ENCODE measurements at places on chromosomes 3 and 15.

- no peak for DNase-seq
Measured at GRCh38 chr3:36730966-36731365, 33.4 kb downstream of the DCLK3 start.

- DNase-seq = no peak
Measured at GRCh38 chr15:63948436-63948835, 97.8 kb downstream of the DAPK2 start.

GRCh38 chr3:53970661-53971060, 79.0 kb upstream of the SELENOK start:
- DNase-seq = no peak

- no peak for DNase-seq
Measured at GRCh38 chr3:194939532-194939909, 253.8 kb downstream of the FAM43A start.

DNA sequence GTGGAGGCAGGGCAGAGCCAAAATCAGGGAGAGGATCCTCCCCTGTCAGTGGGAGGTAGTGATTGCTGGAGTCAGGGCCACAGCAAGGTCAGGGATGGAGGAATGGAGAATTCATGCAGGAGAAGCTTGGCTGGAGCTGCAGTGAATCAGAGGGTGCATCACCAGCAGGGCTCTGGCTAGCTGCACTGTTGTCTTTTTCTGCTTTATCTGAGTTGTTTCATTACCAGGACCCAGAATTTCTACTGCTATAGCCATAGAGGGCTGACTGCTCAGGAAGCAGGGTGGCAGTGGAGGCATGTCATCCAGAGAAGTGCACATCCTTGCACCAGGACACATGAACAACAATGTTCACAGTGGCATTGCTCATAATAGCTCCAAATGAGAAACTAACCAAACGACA, 113.5 kb upstream of the GALNT15 start:
- no peak for DNase-seq

DNA sequence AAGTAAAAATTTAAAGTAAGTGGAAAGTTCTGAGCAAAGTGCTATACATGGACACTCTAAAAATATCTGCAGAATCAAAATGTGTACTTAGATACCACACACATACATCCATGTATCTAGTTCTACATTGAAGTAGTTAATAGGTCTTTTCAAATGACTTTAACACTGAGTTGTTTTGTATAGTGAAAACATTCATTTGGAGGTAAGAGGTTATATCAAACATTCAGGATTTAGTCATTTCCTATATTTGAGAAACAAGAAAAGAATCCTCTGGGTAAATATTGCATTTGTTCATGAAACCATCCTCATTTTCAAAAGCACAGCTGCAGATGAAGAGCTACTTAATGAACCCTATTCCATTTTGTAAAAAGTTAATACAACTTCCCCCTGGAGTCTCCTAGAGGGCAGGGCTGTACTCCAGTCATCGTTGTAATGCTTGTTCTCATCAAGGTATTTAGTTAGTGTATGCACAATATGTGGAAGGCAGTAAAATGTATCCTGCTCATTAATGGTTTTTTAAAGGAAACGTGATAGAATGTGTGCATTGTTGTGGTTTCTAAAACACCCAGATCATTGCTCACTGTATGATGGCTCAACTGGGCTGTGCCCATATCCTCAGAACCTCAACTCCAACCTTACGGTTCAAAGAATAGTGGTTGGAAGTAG, 26.2 kb downstream of the ARPP21 start:
- no peak for DNase-seq

DNA sequence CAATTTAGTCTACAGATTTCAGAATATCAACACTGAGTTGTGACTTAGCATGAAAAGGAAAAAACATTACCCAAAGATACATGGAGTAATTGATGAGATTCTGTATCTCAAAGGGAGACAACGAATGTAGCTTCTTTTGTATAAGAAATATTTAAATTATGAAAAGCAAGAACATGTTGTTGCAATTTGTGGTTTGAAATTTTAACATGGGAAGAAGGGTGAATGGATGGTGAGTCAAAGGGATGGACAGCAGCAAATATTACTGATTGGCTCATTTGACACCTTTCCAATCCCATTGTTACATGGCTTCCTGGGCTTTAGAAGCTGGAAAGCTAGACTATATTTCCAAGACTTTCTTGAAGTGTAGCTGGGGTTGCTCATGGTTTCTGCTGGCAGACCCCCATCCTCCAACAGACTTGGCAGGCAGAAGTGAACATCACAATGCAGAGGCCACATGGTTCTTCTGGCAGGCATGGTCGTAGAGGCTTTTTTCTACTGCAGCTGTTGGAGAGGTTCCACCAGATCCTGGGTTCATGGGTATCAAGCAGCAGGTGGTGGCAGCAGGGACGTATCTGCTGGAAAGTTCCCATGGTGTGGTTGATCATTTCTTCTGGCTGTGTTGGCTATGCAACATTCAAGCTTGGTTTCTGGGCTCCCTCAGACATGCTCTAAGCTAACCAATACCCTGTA, 47.2 kb upstream of the KPNA4 start:
- no peak for DNase-seq

GRCh38 chr15:88564741-88565140, 18.3 kb upstream of the DET1 start:
- DNase-seq = no peak

DNA sequence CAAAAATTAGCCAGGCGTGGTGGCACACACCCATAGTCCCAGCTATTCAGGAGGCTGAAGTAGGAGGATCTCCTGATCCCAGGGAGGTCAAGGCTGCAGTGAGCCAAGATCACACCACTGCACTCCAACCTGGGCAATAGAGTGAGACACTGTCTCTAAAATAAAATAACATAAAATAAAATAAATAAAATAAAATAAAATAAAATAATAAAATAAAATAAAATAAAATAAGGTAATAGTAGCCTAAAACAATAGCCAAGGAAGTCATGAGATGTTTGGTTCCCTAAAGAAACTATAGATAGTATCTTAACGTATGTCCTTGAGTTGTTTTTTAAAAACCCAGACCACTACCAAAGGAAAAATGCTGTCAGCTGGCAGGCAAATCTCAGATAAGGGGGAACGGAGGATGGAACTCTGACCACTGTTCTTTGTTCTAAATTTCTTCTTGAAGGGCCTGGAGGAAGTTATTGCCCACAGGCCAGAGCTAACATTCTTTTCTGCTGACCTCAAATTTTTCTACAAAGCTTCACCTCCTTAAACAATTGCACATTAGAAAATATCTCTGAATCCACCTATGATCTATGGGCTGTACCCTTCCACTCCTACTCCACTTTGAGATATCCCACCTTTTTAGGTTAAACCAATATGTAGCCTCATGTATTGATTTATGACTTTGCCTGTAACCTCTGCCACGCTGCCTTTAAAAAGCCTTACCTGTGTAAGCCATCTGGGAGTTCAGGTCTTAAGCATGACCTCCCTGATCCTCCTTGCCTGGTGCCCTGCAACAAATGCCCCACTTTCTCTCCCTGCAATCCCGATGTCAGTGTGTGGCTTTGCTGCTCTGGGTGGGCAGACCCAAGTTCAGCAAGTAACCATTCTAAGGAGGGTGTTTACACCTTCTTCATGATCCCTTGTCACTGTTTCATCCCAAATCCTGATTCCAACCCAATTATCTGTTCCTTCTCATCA, 126.2 kb upstream of the BHLHE40 start:
- DNase-seq = no peak

DNA sequence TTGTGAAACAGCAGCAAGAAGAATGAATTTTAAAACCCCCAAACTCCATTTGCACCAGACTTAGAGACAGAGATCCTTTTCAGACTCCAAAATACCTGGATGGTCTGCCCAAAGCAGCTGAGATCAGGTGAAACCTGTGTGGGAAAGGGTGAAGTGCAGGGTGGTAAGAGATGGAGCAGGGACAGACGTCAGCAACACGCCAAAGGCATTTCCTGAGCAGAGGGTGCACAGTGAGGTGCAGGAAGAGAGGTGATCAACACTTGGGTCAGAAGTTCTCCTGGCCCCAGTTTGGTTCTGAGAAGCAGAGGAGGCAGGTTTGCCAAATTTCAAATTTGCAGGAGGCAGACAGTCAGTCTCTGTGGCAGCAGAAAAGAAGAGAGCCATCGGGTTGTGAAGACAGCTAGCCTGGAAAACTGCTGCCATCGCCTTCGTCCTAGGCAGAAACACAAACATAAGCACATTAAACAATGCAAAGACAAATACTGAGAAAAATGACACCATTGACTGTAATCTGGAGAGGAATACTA, 9.8 kb downstream of the CCR4 start:
- no peak for DNase-seq

GRCh38 chr3:33063651-33064051, 33.3 kb downstream of the GLB1 start:
- no peak for DNase-seq

- DNase-seq = peak; percentile 10
Measured at GRCh38 chr3:160278210-160278609, 53.0 kb downstream of the C3orf80 start.

DNA sequence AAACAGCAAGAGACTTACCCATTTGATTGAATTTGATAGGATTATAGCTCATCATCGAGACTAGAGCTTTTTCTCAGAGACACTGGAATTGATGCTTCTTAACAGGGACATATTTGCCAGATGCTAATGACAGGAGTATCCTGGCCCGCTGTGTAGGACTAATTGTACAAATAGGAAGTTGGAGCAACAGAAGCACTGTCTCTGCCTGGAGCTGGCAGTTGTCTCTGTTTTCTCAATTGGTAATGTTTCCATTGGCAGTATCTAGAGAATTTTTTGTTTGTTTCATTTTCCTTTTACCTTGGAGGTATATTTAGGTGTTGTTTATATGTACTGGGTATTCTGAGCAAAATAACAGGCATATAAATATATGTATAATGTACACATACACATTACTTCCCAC, 8.9 kb upstream of the PCOLCE2 start:
- DNase-seq = no peak

DNA sequence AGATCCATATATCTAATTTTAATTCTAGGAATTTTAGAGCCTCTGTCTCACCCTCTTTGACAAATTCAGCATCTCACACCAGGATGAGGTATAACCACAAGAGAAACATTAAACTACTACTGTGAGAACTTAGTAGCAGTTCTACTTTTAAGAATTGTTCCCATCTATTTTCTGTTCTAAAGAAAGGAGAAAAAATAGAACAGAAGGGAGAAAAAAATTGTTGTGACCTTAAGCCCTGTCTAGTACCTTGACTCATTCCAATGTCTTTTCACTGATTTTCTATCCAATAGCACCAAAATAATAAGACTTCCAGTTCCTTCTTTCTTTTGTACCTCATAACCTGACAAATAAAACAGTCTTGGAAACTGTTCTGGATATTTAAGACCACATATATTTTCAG, 37.0 kb downstream of the FRMD5 start:
- no peak for DNase-seq

- no peak for DNase-seq
Measured at GRCh38 chr15:60411774-60412425, 14.1 kb upstream of the ANXA2 start.

DNA sequence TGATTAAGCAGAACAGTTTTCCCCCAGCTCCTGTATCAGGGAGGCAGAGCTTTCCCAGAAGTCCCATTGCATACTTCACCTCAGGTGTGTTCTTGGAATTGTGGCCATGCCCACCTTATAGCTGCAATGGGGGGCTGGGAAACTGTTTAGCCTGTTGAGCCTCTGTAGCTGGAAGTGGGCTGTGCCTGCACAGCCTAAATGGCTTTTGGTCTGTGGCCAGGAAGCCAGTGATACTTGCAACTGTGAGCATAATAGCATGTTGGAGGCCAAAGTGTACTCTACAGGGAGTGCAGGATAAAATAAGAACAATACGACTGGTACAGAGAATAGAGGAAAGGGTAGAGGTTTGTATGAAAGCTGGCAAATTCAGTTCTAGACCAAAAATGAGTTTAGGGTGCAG, 248.5 kb downstream of the PTPRG start:
- DNase-seq = peak; percentile 25

DNA sequence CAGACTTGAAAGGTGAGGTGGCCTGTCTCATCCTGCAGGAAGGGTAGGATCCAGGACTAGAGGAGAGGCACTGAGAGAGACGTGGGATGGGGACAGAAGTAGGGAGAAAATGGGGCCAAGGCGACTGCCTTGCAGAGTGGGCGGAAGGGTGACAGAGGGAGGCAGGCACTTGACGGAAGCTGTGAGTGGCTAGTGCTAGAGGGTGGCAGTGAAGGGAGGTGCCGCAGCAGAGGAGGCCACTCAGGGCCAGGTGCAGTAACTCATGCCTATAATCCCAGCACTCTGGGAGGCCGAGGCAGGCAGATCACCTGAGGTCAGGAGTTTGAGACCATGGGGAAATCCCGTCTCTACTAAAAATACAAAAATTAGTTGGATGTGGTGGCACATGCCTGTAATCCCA, 7.3 kb downstream of the CCDC33 start:
- no peak for DNase-seq

DNA sequence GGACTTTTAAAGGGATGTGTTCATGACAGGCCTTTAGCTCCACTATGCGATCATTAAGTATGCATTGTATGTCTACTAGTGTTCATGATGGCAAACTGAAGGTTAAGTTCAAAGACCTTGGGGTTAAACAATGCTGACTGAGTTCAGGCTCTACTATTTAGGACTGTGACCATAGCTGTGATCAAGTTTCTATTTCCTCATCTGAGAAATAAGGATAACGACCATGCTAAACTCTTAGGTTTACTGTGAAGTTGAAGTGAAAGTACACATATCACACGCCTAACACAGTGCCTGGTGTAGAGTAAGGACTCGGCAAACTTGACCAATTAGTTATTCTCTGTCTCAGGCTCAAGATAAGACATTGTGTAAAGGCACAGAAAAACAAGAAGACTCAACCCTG, 243.2 kb downstream of the MBNL1 start:
- DNase-seq = no peak

GRCh38 chr3:129289201-129289921, 10.7 kb downstream of the HMCES start:
- no peak for DNase-seq

- no peak for DNase-seq
Measured at GRCh38 chr3:4776980-4777581, 202.2 kb upstream of the BHLHE40 start.

- no peak for DNase-seq
Measured at GRCh38 chr3:194221336-194221735, 85.4 kb downstream of the HES1 start.

DNA sequence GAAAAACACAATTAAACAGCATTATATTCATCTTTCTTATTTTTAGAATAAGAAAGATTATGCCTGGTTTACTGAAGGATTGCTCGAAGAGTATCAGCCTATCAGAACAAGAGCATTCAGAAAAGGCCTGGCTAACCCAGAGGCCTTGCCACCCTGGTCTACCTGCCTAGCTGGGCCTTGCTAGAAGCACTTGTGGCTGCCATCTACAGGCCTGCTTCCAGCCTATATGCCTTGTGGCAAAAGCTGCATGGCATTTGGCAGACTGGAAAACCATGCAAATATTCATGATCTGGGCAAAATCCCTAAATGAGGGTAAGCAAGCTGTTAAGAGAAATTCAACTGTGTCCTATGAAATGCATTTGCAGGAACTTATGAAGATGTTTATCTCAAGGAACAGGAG, 9.3 kb upstream of the ATP13A4 start:
- DNase-seq = no peak

DNA sequence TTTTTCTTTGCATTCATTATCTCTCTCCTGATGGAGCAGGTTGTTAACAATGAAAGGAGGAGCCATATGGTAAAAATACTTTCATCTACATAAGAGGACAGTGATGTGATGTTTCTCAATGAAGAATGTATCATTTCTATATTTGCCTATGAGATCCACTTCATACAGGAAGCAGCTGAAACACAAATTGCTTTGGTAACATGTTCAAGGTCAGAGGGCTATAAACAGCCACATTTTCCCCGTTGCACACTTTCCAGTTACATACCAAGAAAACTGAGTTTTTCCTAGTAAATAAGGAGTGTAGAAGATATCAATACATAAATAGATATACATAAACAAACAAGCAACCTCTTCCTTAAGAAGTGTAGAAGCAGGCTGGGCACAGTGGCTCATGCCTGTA, 32.6 kb upstream of the GYG1 start:
- no peak for DNase-seq

Measured in NCI-H2081 treated with DMSO at 0.1 percent for 48 hours (cell line).